IMR-90 (cell line): ENCODE measurements at places on chromosomes 11 and 22. TPM values are rescaled to one million over a fixed set of nuclear protein-coding genes. Genes with fewer than 3 reads are reported as not detected.
A peak's percentile ranks its signal among the peaks of the same experiment; 100 is the strongest.

GRCh38 chr11:132992838-132993631 is 539.3 kb downstream of the OPCML start:
- DNase-seq, result peak; percentile 4
- H3K27ac ChIP-seq, result no peak overlapping the region
- no peaks in the 10 kb centered on the region for H3K4me1 ChIP-seq
- no peak overlapping the region for H3K4me3 ChIP-seq
- H3K36me3 ChIP-seq, result no peaks in the 10 kb centered on the region

GRCh38 chr11:92890846-92891245 is 78.6 kb upstream of the MTNR1B start:
- no peak overlapping the region for H3K4me3 ChIP-seq
- H3K27ac ChIP-seq, result no peak overlapping the region
- no peaks in the 10 kb centered on the region; the same call in 1 of the 2 replicates for H3K27me3 ChIP-seq
- H3K4me1 ChIP-seq, result no peaks in the 10 kb centered on the region

Gene PLXNB2
- total RNA-seq, result 73.1 and 84.7 TPM in 2 replicates

DNA sequence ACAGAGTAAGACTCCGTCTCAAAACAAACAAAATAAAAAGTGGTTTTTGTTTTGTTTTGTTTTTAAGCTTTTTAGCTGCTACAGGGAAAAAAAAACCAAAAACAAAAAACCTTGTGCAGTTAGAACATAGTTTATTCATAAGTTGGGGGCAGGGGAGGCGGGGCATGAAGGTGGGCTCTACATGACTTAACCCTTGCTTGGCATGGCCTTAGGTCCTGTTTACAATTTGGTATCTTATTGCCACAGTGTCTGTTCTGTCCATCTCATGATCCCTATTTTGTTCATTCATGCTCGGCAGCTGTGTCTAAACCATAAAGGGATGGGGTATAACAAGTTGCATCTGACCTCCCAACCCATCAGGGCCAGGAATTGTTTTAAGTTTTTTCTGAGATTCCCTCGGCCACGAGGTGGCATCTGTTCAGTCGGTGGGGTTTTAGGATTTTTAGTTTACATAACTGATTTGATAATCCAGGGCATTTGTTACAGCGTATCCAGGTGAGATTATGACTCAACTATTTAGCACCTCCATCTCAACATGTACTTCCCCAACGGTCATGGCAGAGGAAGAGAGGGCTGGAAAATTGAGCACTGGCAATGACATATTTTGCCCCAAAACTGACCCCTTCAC is 6.9 kb downstream of the AP5B1 start:
- peaks cover 17% of the 10 kb centered on the region; the same call in 1 of the 2 replicates for H3K36me3 ChIP-seq
- H3K27me3 ChIP-seq, result no peaks in the 10 kb centered on the region
- no peak overlapping the region for H3K4me3 ChIP-seq
- H3K27ac ChIP-seq, result no peak overlapping the region
- H3K4me1 ChIP-seq, result no peaks in the 10 kb centered on the region

Gene APOA5
- not detected in 2 replicates for total RNA-seq

DNA sequence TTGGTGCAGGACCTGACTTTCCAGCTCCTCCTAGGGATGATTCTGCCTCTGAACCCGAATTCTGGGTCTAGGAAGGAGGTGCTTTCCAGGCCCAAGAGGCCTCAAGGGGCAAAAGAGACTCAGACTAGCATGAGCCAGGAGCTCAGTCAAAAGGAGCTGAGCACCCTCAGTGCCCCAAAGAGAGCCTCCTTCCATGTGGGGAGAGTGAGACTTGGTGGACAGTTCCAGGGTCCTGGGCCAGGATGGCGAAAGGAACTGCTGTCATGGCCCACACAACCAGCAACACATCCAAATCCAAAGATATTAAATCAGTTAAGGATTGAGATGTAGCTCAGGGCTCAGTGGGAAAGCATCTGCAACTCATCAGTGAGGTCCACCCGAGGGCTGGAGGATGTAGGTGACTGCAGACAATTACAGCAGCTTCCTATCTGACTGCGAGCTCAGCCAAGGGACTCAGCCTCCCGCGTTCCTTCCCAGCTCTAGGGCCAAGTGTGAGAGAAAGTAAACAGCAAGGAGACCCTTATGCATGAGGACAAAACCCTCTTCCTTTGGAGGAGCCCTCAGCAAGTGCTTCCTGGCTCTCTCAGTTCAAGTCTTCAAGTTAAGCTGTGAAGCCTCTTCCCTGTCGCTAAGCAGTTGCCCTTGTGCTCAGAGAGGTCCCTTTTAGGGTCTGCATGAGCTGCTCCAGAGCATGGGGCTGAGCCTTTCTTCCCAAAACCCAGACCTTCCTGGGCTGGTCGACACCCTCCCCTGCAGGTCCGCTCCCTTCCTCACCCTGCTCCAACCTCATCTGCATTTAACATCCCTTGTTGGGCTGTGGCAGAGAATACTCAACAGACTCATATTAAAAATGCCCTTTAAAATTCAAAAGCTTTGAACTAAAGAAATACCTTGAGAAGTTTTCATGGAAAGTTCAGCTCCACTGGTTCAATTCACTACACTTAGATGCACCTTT is 35.8 kb downstream of the C11orf58 start:
- H3K27ac ChIP-seq, result no peak overlapping the region
- no peaks in the 10 kb centered on the region for H3K36me3 ChIP-seq
- H3K4me3 ChIP-seq, result no peak overlapping the region
- no peak for DNase-seq
- H3K27me3 ChIP-seq, result peaks cover 45% of the 10 kb centered on the region

GRCh38 chr11:63489879-63490278 is 1.1 kb downstream of the PLAAT5 start:
- DNase-seq, result no peak
- H3K27ac ChIP-seq, result no peak overlapping the region
- peaks cover 35% of the 10 kb centered on the region for H3K27me3 ChIP-seq
- no peaks in the 10 kb centered on the region for H3K36me3 ChIP-seq
